Stimulated activated CD8-positive, alpha-beta memory T cell treated with anti-CD3 and anti-CD28 coated beads, Interleukin-2, amount 100 ng/mL, for 1 hour (primary cell): ENCODE measurements at places on chromosomes 5 and 9.

- no peak for DNase-seq
Measured at GRCh38 chr5:142925795-142926194, 155.6 kb downstream of the ARHGAP26 start.

DNA sequence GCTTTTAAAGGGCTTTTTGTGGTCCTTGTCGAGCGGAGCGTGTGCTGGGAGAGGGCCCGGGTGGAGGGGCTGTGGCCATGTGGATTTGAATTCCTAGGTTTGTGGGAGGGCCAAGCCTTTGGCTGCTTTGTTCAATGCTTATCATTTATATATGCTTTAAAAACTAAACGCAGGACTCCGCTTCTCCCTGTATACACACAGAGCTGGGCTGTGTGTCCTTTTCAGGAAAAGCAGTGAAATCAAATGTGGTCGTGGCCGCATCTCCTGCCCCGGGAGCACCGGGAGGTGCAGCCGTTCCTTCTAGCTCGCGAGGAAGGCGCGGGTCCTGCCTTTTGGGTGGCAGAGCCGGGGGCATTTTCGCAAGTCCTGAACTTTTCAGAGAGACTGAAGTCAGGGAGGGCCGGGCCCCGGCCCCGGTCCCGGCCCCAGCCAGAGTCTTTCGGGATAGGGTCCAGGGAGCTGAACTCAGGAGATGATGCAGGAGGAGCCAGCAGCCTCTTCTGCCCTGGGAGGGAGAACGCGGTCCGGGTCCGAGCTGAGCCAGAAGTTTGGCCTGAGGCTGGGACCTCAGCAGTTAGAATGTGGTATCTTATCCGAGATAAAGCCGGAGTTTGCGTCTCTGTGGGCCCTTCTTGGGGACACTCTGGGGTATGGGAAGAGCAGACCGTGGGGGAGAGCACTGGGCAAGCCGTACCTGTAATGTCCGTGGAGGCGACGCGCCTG lies 158.8 kb downstream of the C9orf152 start:
- no peak for DNase-seq

DNA sequence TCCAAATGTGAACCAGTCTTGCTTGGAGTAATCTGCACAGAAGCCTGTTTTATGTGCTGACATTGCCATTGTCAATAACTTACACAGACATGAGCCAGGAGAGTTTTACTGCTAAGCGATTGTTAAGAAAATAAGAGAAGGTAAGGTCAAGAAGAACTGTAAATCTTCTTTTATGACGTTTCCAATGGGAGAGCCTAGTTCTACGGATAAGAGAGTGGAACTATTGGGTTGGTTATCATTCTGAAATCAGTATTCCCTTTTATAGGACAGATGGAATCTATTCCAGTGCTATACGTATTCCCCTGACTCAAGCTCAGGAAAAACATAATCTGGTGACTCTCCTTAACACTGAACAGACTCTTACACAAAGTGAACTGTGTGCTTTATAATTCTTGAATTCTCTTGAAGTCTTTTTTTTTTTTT lies 137.9 kb upstream of the OTULINL start:
- no peak for DNase-seq

DNA sequence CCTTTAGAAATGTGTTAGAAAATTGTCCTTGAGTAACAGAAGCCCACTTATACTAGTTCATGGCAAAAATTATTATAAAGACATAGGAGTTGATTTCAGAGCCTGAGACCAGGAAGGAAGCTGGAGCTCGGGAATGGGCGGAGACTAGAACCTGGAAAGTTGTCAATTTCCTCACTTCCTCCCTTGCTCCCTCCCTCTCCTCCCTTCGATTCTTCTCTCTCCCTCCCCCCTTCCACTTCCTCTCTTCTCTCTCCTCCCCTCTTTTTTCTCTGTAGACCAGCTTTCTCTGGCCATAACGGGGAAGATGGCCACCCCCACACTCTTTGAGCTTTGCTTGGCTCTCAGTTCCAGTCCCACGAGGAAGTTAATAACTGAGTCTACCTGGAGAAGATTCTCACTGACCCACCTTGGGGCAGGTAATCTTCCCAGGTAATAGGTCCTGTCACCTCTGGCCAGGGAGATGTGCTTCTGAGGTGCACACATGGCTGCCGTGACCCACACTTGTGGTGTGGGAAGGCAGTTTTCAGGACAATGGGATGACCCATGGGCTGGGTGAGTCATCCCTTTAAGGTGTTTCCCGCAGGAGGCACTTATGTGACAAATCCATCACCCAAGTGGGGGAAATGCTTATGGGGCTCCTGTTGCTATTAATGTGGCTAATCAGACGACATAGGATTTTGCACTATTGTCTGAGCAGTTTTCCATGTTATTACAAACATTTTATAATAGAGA lies 78.7 kb downstream of the HSPA4 start:
- DNase-seq = no peak

GRCh38 chr9:73548201-73548600 lies 396.5 kb downstream of the ANXA1 start:
- no peak for DNase-seq

DNA sequence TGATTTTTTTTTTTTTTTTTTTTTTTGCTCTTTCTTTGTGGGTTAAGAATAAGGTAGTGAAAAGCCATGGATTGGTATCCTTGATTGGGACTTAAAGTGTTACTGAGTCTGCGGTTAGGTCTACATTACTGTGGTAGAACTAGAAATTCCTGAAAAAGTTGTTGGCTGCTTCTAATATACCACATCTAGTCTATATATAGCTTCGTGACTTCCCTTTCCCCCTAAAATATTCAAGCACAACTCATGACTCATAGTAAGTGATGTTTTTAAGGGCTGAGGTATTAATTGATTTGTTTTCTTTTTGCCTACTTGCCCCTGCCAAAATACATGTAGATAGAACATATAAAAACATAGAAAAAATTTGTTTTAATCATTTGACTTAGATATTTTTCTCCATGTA lies 247.6 kb downstream of the TMEM232 start:
- no peak for DNase-seq

- no peak for DNase-seq
Measured at GRCh38 chr9:36928210-36928609, 105.9 kb downstream of the PAX5 start.

DNA sequence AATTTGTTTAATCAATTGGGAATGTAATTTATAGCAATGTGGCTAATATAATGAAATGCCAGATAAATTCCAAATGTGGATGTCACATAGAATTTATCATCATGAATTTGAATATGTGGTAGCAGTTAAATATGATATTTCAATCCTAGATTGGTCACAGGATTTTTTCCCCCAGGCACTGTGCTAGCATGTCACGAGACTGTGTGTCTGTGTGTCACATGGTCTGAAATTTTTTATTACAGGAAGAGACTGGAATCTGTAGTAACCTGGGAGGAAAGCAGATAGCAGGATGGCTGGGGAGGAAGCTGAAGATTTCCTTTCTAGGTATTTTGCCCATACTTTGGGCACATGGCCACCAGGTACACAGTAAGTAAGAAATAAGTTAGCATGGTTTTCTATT lies 35.4 kb upstream of the MSH3 start:
- DNase-seq = no peak

DNA sequence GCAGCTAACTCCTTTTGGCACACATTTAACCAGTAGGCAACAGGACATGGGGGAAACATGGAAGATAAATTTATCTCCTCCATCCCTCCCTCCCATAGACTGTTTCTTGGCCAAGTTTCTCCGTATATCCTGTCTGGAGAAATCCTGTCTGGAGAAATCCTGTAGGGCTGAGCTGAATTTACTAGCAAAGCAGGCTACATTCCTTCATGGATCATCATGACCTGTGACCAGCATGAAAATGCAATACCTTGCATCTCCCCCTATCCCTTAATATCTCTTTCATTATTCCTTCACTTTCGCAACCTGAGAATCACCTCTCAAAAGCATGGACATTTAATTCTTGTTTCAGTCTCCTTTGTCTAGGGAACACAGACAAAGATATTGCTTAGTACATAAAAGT lies 379.1 kb downstream of the PSAT1 start:
- no peak for DNase-seq

DNA sequence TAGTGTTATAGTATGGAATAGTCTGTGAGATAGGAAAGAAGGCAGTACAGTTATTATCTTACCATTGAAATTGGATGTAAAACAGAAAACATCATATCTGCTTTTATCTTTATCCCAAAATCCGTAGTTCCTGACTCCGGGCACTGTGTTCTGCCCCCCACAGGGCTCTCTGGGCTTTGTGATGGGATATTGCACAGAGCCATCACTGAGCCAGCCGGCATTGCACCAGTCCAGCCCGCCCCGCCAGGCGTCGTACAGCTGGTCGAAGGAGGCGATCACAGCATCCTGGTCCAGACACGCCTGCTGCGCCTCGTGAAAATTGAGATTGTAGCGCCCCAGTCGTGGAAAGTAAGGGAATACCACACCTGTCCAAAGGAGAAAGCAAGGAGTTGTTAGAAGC lies 76.4 kb downstream of the HAPLN1 start:
- DNase-seq = no peak

DNA sequence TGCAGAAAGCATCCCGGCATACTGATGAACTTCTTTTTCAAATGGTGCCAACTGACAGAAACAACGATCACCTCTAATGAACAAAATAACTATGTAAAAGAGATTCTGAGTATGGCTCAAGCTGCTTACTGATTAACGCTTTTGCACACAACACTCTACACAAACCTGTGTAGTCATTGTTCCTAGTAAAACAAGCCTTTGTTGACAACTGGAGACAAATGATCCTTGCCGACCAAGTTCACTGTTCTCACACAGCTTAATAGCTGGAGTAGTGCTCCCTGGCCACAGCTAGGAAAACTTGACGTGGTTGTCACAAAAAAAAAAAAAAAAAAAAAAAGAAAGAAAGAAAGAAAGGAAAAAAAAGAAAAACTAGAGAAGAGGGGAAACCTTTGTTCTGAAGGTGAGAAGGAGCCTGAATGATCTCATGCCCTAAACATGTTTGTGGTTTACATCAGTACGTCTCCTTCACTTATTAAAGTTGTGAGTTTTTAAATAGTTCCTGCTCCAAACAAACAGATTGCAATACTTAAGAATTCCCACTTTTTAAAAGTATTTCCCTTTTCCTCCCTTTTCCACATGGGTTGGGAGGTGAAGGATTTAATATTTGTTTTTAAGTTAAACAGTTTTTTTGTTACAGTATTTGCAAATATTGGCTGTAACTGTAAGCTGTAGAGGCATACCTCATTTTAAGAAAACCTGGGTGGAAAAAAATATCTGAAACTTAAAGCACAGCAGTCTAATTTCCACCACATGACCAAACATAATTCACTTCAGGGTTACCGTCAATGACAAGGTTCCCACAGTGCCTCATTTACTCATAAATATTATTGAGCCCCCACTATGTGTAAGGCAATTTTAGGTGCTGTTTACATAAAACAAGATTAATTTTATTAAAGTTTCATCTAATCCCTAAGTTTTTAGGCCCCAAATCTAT lies 63.7 kb downstream of the GLIS3 start:
- DNase-seq = no peak

DNA sequence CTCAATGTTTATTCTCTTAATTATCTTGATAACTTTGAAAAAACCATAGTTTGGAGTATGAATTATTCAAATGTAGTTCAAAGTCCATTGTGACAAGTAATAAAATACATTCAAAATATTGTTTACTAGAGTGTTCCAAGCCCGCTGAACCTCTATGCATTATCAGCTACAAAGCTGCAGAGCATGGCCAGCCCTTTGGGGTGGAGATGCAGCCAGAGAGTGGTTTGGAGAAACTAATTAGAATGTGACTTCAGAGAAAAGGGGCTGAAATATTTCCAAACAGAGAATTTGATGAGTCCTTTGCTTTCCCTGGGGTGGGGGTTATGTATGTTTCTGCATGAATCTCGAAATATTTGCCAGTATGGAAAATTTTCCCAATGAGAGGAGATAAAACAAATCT lies 211.3 kb downstream of the NTRK2 start:
- no peak for DNase-seq

GRCh38 chr5:158423623-158424200 lies 564.8 kb upstream of the CLINT1 start:
- DNase-seq = no peak

- DNase-seq = no peak
Measured at GRCh38 chr5:140248414-140248813, 54.5 kb downstream of the PFDN1 start.

DNA sequence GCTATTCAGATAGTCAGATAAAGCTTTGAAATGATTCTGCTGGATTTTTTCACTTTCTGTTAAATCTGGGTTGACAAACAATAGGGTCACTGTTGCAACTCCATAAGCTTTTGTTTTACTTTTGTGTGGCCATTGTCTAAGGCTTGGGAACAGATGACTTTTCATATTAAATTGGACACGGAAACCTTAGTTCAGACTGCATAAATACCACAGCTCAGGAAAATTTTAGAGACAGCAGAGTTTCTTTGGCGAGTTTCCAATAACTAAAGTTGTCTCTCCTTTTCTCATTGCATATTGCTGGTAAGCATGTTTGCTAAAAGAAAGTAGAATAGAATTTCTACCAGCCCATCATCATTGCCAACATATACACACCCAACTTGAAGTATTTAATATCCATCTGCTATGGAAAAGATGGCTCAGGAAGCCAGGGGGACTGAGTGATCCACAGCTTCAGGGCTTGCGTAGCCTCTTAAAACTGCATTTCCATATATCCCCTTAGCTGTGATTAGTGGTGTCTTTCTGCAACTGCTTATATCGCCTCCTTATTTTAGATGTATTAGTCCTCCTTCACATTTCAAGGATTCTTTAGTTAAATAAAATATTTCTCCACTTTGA lies 168.2 kb downstream of the ARHGAP26 start:
- DNase-seq = no peak

DNA sequence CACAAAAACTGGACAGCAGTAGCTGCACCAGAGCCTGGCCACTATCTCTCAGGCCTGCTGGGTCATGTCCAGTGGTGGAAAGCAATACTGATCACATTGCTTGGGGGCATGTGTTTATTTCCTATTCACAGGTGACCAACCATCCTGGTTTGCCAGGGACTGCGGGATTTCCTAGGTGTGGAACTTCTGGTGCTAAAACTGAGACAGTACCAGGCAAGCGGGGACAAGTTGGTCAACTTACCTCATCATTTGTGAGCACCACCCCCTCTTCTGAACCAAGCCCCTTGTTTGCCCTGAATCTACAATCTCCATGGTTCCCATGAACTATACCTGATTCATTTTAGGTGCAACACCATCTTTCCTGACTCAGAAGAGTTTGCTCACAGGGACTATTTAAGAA lies 81.3 kb downstream of the TNC start:
- no peak for DNase-seq

DNA sequence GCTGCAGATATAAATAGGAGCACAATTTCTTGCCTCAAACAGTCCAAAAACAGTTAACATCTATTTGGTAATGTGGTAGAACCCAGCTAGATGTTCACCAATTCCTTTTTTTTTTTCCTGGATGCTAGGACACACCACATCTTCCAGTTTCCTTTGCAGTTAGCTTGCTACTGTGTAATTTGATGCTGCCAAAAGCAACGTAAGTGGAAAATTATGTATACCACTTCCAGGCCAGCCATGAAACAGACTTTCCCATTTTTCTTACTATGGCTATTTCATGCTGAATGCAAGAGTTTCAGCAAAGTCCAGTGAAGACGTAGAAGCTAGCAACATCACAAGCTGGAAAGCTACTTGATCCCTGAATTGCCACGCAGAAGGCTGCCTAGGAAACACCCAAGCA lies 667.2 kb downstream of the TLE1 start:
- DNase-seq = no peak

- no peak for DNase-seq
Measured at GRCh38 chr9:38235244-38235643, 157.3 kb upstream of the ALDH1B1 start.
